ENCODE measurements at places on chromosomes 6 and 20.

DNA sequence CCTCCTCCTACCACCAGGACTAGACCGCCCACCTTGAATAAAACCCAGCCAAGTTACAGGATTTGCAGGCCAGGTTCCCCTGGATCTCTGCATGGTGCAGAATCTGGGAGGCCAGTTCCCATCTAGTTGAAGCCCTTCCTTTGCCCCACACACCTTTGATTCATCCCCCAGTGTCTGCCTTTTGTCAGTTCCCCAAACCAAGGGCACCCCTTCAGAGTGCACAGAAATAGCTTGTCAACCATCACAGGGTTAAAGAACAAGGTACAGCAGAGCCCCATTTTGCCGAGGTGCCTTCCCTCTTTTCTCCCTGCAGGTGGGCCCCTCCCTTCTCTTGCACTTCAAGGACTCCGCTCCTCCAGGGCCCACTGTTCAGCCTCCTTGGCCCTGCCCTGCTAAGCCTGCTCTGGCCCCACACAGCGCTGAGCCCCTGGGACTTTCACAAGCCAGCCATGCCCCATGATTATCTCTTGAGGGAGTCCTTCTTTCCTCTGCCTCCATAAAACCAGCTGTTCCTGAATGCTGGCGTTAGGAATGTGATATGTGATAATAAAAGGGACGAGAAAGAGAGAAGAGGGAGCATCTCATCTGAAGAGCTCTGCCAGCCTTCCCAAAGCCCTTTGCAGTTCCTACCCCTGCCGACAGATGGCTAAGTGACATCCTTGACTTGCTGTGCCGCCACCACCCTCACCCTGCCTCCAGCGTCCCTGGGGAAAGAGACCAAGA, 280.3 kb downstream of the CDC5L start:
- no peak for DNase-seq

- DNase-seq, result no peak
Measured at GRCh38 chr6:39891976-39892375, 42.3 kb downstream of the MOCS1 start.

DNA sequence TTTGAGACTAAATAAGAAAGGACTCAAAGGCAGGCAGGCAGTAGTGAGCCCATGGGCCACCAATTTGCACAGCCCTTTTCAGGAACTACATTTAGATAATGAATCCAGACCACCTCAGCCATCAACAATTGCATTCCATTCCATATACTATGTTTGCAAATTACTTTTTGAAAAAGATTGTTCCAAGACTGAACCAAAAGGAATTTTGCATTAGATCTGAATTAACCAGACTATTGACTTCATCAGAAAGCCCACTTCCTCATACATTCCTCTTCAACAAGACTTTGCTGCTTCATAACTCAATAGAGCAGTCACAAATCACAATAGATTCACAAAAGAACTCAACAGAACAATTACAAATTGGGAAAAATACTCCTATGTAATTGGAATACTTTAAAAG, 229.1 kb downstream of the SIM1 start:
- DNase-seq, result no peak

DNA sequence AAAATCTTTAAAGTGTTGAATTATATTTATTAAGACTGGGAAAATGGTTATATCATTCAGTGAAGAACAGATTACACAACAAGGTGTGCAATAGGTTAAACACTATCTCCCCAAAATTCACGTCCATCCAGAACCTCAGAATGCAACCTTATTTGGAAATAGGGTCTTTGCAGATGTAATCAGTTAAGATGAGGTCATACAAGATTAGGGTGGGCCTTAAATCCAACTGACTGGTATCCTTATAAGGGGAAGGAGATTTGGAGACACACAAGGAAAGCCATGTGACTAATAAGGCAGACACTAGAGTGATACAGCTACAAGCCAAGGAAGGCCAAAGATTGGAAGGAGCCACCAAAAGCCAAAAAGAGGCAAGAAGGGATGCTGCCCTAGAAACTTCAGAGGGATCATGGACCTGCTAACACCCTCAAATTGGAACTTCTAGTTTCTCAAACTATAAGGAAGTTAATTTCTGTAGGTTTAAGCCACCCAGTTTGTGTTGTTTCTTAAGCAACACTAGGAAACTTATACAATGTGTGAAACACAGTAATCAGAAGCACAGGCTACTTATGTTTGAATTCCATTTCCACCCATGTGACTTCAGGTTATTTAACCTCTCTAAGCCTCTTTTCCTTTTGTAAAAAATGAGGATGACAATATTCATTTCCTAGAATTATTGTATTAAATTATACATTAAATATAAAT, 16.9 kb downstream of the ILRUN start:
- no peak for DNase-seq

DNA sequence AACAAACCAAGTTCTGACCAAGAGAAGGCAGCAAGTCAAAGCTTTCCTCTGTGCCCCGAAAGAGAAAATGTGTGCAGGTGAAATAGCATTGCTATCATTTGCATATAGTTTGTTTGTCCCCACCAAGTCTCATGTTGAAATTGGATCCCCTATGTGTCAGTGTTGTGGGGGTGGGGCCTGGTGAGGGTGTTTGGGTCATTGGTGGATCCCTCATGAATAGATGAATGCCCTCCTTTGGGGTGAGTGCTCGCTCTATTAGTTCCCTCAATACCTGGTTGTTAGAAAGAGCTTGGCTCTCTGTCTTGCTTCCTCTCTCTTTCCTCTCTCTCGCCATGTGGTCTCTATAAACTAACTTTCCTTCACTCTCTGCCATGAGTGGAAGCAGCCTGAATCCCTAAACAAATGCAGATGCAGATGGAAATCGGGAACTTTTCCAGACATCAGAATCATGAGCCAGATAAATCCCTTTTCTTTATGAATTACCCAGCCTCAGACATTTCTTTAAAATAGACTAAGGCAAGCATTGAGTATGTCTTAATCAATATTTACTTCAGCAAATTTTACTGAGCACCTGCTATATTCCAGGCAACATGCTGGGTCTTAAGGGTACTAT, 43.8 kb upstream of the SYNDIG1 start:
- no peak for DNase-seq

- no peak for DNase-seq
Measured at GRCh38 chr6:111841822-111842221, 31.4 kb downstream of the FYN start.

GRCh38 chr20:42093542-42094440, 475.6 kb upstream of the CHD6 start:
- no peak for DNase-seq

All from BJ (cell line).